ENCODE measurements at places on chromosomes 5 and 9.

GRCh38 chr5:151758141-151758429 lies 346 bp downstream of the ATOX1 start:
- DNase-seq, result no peak

GRCh38 chr5:135438636-135439221 lies 8.4 kb downstream of the DCANP1 start:
- no peak for DNase-seq

GRCh38 chr5:175635854-175636584 lies 21.9 kb upstream of the HRH2 start:
- DNase-seq, result no peak

GRCh38 chr5:178192244-178192643 lies 5.1 kb upstream of the GMCL2 start:
- no peak for DNase-seq

- no peak for DNase-seq
Measured at GRCh38 chr9:93580654-93581380, 4.4 kb downstream of the PHF2 start.

GRCh38 chr5:83752700-83753099 lies 32.0 kb upstream of the HAPLN1 start:
- no peak for DNase-seq

DNA sequence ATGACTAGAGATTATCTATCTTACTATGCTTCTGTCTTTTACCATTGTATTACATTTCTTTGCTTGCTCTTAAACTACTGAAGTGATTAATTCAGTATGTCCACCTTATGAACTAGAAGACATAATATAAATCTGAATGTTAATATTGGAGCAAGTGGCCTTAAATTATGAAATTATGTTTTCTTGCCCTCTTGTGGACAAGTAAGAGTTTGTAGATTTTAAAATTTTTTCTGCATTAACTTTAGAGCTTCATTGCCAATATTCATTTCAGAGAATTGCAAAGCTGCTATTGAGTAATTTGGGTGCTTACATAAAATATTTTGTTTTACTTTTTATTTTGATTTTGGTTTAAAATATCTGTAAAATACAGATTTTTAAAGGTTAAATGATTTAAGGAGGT lies 55.3 kb downstream of the RANBP17 start:
- DNase-seq, result no peak

GRCh38 chr9:75188756-75189155 lies 100.4 kb downstream of the OSTF1 start:
- DNase-seq, result no peak

- no peak for DNase-seq
Measured at GRCh38 chr5:53934151-53934820, 373.8 kb downstream of the NDUFS4 start.

DNA sequence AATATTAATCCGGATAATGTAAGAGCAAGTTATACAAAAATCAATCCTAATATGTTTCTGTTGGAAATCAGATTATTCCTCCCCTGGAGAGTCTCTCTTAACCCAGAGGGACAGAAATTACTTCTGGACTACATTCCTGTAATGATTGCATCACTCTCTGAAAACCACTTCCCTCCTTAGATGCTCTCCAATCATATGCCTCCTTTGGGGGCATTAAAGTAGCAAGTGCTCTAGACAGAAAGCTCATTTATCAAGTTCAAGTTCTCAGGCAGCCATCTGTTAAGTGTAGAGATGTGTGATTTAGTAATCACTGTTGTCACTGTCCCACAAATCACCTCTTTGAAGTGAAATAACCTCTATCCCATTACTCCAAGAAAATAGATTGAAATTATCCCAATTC lies 247.1 kb downstream of the SLCO4C1 start:
- DNase-seq, result no peak

DNA sequence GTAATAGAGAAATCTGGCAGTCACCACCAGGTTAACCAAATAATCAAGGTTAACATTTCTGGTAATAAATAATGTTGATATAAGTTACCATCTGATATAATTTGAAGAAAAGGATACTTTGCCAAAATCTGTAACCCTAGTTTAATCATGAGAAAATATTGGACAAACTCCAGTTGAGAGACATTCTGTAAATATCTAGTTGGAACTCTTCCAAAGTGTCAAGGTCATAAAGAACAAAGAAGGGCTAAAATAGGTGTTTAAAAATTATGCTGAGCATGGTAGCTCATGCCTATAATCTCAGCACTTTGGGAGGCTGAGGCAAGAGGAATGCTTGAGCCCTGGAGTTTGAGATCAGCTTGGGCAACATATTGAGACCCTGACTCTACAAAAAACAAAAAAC lies 253.3 kb downstream of the MRPS30 start:
- DNase-seq, result no peak

DNA sequence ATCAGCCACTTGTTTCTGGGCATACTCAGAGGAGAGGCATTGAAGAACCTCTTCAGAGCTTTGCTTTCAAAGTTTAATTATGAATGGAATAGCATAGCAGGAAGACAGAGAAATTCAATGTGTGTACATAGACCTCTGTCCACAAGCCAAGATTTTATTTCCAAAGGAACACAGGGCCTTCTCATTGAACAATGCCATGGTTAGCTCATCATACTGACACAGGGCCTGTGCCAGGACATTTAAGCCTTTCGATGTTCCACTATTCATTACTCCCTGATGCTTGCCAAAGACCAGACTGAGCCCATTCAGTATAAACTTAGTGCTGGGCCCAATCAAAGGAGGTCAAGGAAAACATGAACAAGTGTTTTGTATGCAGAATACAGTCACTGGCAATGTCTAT lies 280.8 kb downstream of the FBXL17 start:
- no peak for DNase-seq

- DNase-seq, result no peak
Measured at GRCh38 chr9:972501-973294, 3.8 kb upstream of the DMRT3 start.

- no peak for DNase-seq
Measured at GRCh38 chr5:127254729-127255284, 35.8 kb upstream of the MEGF10 start.

DNA sequence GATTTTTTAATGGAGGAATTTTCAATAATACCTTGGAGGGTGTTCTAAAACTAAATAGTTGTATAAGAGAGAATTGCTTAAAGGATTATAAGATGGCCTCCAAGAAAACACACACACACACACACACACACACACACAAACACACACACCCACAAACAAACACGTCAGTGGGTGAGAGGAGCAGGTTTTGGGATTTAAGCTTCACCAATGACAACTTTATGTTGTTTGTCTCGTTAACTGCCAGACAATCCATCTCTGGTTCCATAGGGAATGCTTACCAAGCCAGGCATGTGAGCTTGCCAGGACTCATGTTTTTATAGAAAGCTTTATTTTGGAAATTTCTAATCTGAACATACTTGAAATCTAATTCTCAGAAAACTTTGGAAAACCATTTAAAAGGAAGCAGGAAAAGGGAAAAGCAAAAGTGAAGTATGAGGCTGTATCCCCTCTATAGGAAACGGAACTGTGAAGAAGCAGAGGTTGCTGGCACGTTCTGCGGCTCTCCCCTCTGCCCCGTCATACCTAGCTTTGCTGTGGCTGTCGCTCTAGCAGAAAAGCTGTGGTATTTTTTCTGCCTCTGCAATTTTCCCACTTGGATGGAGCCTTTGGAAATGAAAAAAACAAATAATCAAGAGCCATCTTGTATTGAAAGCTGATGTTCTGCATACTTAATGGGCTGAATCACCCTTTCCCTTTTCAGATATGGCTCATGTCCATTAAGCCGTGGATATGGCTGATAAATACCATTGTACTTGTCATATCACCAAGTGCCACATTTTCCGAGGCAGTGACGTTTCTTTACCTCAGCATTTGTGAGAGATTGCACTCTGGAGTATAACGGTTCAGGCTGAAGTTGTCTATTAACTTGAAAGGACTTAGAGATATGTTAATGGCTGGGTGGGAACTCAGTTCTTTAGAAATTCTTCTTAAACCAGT lies 112.7 kb downstream of the NTRK2 start:
- no peak for DNase-seq

DNA sequence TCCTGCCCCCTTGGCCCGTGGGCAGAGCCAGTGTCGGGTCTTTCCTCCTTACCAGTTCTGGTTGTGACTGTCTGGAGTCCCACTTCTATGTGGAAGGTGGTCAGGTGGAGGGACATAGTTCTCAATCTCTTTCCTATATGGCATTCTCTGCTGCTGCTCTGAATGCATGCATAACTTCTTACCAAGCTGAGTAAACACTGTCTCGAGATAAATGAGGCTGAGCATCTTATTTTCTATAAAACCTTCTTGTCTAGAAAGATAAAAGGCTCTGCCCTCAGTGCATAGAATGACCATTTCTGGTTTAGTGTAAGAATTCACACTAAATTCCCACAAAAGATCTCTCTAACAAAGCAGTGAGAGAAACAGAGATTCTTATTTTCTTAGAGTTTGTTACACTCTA lies 106.2 kb upstream of the TBC1D2 start:
- DNase-seq, result no peak

- DNase-seq, result no peak
Measured at GRCh38 chr5:125197321-125197720, 450.9 kb upstream of the ZNF608 start.

GRCh38 chr9:11702548-11702947 lies 990.6 kb upstream of the TYRP1 start:
- DNase-seq, result no peak

GRCh38 chr5:174305241-174305681 lies 259.8 kb downstream of the NSG2 start:
- no peak for DNase-seq

- DNase-seq, result no peak
Measured at GRCh38 chr5:179311581-179311980, 33.7 kb downstream of the ADAMTS2 start.

DNA sequence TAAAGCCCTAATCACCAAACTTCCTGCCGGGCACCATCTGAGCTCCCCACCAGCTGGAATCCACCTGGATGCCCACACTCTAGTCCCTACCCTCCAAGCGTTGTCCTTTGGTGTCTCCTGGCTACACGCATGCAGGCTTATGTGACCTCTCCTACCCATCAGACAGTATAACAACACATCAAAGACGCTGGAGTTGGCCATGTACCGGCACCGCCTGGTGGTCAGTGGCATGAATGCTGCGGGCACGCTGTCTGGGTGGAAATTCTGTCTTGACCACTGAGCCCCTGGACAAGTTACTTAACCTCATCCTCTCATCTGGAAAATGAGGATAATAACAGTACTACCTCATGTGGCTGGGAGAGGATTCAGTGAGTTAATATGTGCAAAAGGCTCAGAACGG lies 23.4 kb upstream of the CORO2A start:
- no peak for DNase-seq

DNA sequence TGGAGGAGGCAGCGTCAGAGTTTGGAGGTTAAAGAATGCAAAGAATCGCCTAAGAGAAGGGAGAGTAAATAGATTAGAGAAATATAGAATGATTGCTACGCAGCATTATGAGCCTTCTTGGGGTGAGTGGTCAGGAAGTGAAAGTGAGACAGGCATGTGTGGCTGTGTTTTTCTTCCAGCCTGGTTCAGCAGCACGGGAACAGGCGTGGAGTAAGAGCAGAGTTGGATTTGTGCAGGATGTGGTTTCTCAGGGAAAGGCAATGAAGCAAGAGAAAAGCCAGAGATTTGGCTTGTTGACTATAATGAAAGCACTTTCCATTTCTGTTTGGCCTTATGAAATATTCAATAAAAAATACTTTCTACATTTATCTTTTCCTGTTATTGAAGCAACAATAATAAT lies 34.3 kb upstream of the FRMD3 start:
- no peak for DNase-seq

DNA sequence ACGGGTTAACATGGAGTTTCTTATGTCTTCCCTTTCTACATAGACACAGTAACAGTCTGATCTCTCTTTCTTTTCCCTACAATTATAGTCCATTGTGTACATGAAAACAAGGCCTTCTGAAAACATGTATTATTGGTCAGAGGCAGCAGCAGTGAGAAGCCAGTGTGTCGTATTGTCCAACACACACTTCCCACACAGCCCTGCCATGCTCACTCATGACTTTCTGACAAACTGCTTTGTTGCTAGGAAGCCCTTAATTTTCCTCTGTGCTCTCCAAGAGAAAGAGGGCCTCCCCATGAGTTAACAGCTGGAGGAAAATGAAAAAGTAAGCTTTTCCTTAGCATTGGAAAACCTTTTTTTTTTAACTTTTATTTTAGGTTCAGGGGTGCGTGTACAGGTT lies 56.4 kb upstream of the N4BP3 start:
- no peak for DNase-seq

DNA sequence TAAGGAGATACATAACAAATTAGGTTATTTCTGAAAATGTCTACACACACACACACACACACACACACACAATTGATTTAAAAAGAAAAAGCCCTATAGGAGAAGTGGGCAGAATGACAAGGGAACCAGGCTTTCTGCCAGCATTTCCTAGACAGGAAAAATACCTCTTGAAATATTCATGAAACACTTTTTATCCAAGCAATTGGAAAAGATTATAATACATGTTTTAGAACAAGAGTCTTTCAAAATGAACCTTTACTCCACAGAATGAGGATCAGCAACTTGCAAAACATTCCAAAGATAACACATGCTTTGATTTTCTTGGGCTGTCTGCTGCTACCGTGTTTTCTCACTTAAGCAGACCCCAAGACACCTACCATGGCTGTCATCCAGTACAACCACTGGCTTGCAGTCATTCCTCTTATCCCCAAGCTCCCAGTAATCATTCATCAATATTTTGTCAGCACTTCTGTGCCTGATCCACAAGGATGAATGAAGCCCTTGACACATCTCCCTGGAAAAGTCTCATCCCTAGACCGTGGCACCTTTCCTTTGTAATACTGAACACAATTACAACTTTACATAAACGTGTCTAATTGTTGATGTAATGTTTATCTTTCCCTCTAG lies 717.1 kb upstream of the ZNF608 start:
- no peak for DNase-seq

GRCh38 chr9:124017929-124018729 lies 6.6 kb downstream of the LHX2 start:
- no peak for DNase-seq

GRCh38 chr9:14907360-14907685 lies 2.9 kb downstream of the FREM1 start:
- DNase-seq, result no peak

DNA sequence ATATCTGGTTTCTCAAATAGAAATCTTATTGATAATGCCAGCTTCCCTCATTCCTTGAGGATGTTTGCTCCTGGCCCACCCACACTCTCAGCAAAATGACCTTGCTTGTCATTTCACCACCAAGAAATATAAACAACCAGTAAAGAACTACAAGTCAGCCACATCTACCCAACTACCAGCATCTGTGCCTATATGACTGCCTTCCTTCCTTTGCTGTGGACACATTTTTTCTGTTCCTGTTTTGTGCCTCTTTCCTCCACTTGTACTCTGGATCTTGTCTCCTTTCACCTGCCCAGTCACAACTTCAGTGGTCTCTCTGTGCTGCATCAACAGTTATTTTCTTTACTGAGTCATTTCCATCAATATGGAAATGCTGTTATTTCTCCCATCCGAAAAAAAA lies 20.3 kb downstream of the KIF2A start:
- DNase-seq, result no peak

GRCh38 chr9:120619751-120620655 lies 40.0 kb upstream of the CDK5RAP2 start:
- DNase-seq, result peak; percentile 26

GRCh38 chr9:121013911-121014310 lies 36.2 kb downstream of the C5 start:
- DNase-seq, result no peak

GRCh38 chr9:1929722-1930244 lies 85.4 kb upstream of the SMARCA2 start:
- no peak for DNase-seq

- no peak for DNase-seq
Measured at GRCh38 chr9:24712206-24712605, 166.5 kb upstream of the IZUMO3 start.

Measured in stimulated activated CD8-positive, alpha-beta memory T cell treated with anti-CD3 and anti-CD28 coated beads, Interleukin-2, amount 100 ng/mL, for 48 hours (primary cell).